AG09319 (cell line): ENCODE measurements at places on chromosomes 3 and 15.

DNA sequence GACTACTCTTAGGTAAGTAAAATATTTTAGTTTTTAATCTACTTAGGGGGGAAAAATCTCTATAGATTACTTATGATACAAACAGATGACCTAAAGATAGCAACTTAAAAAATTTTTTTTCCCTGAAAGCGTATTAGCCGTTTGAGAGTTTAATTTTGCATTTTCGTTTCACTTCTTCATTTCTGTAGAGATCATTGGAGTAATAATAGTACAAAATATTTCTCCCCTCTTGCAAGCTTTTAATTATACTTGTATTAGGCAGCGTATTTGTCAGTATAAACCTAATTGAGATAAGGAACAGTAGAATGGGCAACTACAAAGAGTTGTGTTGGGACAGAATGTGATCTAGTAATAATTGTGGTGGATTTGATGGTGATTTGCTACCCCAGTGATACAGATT, 10.3 kb downstream of the SKIL start:
- DNase-seq, result no peak

GRCh38 chr3:126440709-126440995, 35.0 kb downstream of the ZXDC start:
- no peak for DNase-seq

GRCh38 chr3:47411696-47412452, 31.1 kb downstream of the PTPN23 start:
- DNase-seq, result no peak

DNA sequence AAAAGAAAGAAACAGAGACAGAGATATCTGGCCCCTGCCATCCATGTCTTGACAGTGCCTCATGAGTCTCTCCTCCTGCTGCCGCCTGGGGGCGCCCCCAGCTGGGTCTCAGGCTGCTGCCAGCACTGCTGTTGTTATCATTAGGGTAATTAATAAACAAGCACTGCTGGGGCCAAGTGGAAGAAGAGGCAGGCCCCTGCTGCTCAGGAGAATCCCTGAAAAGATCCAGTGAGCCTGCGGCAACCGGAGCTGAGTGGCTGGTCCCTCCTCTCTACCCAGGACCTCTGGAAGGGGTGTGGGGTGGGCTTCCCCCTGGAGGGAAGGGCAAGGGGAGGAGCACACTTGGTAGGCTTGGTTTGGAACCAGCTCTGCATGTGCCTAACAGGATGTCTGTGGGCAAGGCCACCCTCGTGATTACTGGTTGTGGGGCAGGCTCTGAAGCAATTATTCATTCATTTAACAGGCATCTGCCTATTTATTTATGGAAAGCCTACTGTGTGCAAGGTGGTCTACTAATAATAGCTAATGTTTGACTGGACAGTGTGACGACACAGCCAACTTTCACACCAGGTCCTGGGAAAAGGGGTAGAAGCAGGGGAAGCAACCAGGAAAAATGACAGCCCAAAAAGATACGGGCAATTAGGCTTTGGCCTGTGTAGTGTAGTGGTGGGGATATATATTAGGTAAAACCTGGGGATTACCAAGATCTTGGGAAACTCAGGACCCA, 1.2 kb upstream of the TYRO3 start:
- peak; percentile 25 for DNase-seq

- DNase-seq, result no peak
Observed at GRCh38 chr15:39340903-39341645, 239.8 kb upstream of the THBS1 start.

GRCh38 chr3:63910891-63911290, 1.3 kb downstream of the SCAANT1 start:
- no peak for DNase-seq

GRCh38 chr3:141216975-141217374, 14.7 kb upstream of the PXYLP1 start:
- DNase-seq, result no peak

GRCh38 chr3:67964596-67964995, 310.2 kb upstream of the SUCLG2 start:
- DNase-seq, result no peak

DNA sequence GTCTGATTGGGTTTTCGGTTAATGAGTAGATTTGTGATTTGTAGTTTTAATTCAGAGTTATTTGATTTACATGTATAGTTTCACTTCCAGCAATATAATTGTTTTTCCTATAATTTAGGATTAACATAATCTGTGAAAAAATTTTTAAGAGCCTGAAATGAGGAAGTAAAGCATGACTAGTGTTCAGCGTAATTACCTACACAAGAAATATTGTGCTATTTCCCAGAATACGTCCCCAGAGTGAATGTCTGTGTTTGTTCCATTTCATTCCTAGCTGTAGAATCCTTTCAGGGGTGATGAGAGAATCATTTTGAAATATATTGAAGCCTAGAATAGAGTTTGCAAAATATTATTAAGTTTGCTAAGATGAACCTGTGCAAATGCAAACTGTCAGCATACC, 247.1 kb downstream of the BBX start:
- DNase-seq, result no peak

DNA sequence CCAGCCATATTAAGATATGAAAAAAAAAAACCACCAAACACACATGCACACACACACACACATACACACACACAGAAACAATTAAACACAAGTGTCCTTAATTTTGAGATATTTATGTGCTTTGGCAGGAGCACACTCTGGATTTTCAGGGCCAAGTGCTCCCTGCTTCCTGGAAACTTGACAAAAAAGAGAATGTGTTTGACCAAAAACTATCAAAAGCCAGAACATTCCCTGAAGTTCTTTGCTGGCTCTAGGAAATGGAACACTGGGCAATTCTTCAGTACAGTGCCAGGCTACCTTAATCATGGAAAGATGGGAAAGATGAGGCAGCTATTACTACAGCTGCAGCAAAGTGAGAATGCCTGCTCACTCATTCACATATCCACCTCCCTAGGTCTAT, 44.6 kb downstream of the P3H2 start:
- DNase-seq, result peak; percentile 81

- no peak for DNase-seq
Observed at GRCh38 chr3:126676919-126677705, 22.2 kb upstream of the TXNRD3 start.

- DNase-seq, result no peak
Observed at GRCh38 chr3:183434503-183434902, 6.1 kb upstream of the MCF2L2 start.

DNA sequence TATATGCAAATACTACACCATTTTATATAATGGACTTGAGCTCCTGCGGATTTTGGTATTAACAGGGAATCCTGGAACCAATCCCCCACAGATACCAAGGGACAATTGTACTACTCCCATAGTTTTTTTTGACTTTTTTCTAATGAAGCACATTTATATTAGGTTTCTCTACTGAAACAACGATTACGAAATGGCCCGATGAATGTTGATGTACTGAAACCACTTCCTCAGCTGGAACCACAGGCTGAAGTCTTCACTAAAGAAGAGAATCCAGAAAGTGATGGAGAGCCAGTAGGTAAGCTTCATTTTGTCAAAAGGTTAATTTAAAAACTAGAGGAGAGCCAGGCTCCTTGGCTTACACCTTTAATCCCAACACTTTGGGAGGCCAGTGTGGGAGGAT, 121.5 kb upstream of the LRRFIP2 start:
- DNase-seq, result no peak
